ENCODE measurements at places on chromosomes 2 and 18. TPM values are rescaled to one million over a fixed set of nuclear protein-coding genes. Genes with fewer than 3 reads are reported as not detected.

Gene KCTD1
- total RNA-seq = 10.1 TPM

Gene SLC19A3
- total RNA-seq = 0.38 TPM

Gene CD8B2
- total RNA-seq = not detected

Gene IL18R1
- total RNA-seq = 1.3 TPM

Gene ITGA6
- total RNA-seq = 38.9 TPM

Gene SNTG2
- total RNA-seq = 1.0 TPM

Gene SCYGR8
- total RNA-seq = not detected

Gene ARHGAP25
- total RNA-seq = 5.2 TPM

Gene FOXI3
- total RNA-seq = not detected

Gene MYCN
- total RNA-seq = 0.43 TPM

Gene FTCDNL1
- total RNA-seq = 2.3 TPM

Gene C2orf78
- total RNA-seq = not detected

Gene MREG
- total RNA-seq = 0.32 TPM

Gene UPP2
- not detected for total RNA-seq

All from cardiac septum (tissue), 1 donor.